ENCODE measurements at places on chromosomes 1 and 21.

- no peak for DNase-seq
Measured at GRCh38 chr1:17168091-17168876, 36.6 kb upstream of the PADI1 start.

GRCh38 chr21:14584357-14585095 lies 38.4 kb upstream of the SAMSN1 start:
- DNase-seq, result no peak

DNA sequence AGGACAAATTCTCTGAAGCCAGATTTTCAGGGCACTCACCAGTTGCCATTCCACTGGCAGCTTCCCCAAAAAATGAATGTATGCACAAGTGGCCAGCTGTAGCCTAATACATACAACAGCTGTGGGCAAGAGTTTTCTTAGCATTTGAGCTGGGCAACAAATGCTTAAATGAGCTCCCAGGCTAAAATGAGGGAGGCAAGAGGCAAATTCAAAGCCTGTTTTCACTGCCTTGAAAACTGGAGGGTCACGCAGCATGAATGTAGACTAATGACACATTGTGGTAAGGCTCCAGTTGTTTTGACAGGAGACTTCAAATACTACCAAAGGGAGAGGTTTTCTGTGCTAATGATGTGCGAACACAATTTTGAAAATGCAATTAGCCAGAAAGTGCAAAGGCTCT lies 88.2 kb downstream of the TIAM1 start:
- DNase-seq, result no peak

DNA sequence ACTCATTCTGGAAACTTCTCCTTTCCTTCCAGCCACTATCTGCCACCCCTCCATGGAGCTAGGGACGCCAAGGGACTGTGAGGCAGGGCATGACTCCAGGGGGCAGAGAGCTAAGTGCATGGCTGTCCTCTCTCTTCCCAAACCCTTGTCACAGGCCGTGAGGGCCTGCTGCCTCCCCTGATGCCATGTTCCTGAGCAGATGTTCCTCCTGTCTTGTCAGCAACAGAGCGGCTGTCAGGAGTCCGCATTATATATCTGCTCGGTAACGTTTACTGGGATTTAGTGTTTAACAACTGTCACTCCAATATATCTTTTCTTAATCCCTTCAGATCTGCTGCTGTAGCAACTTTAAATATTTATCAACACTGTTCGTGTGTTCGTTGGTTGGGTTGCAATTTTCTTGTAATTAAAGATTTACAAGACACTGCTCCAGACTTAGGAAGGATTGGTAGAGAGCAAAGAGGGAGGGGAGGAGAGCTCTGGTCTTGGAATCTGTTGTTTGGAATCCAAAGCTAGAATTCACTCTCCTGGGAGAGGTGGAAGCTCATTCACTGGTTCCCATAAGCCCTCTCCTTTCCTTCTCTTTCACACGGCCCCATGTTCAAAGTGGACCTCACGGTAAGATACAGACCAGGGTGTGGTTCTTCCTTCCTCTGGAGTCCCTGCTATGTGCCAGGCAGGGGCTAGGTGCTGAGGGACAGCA lies 76.2 kb downstream of the MDM4 start:
- DNase-seq, result no peak

GRCh38 chr1:69413129-69413528 lies 154.6 kb upstream of the LRRC7 start:
- no peak for DNase-seq

- no peak for DNase-seq
Measured at GRCh38 chr1:20361805-20362381, 71.2 kb downstream of the VWA5B1 start.

DNA sequence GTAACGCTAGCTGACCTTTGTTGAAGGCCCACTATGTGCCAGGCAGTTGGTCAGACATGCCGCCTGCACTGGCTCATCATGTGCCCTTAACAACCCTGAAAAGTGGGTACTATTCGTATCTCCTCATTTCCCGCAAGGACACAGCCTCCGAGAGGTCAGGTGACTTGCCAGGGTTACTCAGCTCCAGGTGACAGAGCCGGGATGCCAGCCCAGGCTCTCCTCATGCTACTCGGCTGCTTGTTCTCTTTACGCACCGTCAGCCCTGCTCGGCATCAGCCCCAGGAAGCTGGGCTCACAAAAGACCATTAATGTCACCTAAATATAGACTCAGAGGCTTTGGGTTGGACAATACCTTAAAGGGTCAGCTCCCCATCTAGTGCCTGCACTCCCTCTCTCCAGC lies 29.0 kb downstream of the GRHL3 start:
- DNase-seq, result no peak

- no peak for DNase-seq
Measured at GRCh38 chr21:43811262-43812105, 22.1 kb downstream of the RRP1 start.

DNA sequence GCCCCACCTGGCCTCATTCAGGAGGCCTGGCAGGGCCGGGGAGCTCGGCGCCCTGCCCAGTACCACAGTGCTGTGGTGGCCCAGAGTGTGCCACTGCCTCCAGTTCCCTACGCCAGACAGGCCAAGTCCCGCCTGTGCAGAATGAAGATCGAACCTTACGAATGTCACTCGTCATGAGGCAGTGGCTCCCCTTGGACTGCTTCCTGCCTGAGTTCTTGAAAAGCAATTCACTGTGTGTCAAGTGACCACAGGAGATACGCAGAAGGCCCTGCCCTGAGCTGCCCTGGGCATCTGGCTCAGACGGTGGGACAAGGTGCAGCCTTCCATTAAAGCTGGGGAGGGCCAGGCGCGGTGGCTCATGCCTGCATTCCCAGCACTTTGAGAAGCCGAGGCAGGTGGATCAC lies 49.6 kb upstream of the LRP8 start:
- no peak for DNase-seq

- no peak for DNase-seq
Measured at GRCh38 chr1:61853583-61853982, 111.3 kb downstream of the PATJ start.

GRCh38 chr1:61566177-61566576 lies 158.8 kb downstream of the TM2D1 start:
- no peak for DNase-seq

DNA sequence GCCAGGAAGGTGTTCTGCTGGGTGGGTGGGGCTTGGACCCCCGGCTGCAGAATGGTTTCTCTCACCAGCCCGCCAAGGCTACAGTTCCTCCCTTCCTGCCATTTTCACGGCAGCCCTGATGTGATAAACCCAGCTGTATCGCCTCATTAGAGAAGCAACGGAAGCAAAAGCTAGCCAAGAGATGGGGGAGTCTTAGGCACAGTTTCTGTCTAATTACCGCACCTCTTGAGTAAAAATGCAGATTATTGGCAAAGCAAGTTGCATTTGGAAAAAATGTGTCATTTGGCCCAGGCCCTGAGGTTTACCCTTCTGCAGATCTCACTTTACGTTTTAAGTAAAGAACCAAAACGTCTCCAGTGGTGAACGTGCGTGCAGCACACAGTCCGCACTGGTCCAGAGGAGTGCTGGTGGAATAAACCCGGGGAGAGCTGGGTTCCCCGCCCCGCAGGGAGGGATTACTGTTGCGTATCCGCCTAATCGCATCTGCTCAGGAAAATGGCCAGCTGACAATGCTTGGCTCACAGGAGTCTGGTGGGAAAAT lies 109.9 kb downstream of the GALNT2 start:
- DNase-seq, result no peak

DNA sequence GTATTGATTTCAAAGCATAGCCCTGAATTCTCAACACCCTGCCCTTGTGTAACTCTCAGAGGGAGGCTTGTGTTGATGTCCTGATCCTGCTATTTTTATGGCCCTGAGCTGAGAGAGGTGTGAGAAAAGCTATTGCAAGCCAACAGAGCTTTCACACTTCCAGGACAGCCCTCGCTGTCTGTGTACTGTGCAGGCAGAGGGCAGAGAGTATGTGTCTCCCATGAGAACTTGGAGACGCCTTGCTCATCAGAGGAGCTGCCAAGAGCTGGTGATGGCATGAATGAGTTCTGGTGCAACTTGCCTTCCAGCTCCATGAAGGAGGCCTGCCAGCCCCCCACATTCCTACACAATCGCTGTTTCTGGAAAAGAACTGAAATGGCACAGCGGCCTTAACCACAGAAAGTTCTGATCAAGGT lies 144.1 kb upstream of the AJAP1 start:
- no peak for DNase-seq

GRCh38 chr1:92481971-92482664 lies 4.6 kb downstream of the GFI1 start:
- DNase-seq, result no peak

- DNase-seq, result no peak
Measured at GRCh38 chr1:215539803-215540570, 27.1 kb upstream of the KCTD3 start.

- DNase-seq, result no peak
Measured at GRCh38 chr1:230915078-230915477, 46.8 kb upstream of the C1orf198 start.

GRCh38 chr21:43939443-43940328 lies 72.4 kb upstream of the TRAPPC10 start:
- no peak for DNase-seq

All from inflammatory macrophage treated with lipopolysaccharide for 4 hours (primary cell).